ENCODE measurements at places on chromosomes 7 and 10.

GRCh38 chr10:14349081-14349480 is 18.4 kb upstream of the FRMD4A start:
- no peak for DNase-seq

GRCh38 chr7:139698844-139699243 is 79.0 kb downstream of the HIPK2 start:
- DNase-seq, result no peak

GRCh38 chr7:139427788-139428187 is 55.7 kb downstream of the KLRG2 start:
- DNase-seq, result no peak

DNA sequence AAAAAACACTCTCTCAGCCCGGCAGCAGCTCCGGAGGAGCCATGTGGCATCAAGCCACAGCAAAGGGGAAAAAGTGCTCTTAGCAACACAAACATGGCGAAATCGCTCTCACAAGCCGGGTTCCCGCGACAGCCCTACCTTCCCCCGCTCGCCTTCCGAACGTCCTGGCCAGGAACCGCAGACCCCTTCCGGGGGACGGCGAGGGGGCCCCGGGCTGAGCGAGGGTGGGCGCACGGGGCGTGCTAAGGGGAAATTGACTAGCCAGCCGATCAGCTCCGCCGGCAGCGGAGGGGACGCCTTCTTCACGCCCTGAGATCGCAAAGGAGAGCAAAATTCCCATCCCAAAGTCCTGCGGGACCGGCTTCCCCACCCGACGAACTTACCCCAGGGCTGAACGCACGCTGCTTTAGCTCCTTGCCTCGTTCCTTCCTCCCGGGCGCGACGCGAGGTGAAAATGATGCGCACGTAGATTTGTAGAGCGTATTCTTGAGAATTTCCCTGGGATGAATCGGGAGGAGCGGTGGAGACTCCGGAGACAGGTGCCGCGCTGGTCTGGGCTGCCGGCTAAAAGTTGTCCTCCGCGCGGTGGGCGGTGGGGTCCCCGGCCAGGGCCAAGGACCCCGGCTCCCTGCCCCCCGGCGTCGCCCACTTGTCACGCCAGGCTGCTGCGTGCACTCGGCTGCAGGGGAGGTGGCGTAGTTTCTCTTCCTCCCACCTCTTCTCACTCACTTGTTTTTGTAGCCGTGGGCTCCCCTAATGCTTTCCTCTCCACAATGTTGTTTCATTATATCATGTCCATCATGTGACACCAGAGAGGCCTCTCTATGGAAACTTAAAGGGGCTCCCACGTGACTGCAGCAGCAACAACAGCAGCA is 220.1 kb upstream of the MKLN1 start:
- peak; percentile 59 for DNase-seq

DNA sequence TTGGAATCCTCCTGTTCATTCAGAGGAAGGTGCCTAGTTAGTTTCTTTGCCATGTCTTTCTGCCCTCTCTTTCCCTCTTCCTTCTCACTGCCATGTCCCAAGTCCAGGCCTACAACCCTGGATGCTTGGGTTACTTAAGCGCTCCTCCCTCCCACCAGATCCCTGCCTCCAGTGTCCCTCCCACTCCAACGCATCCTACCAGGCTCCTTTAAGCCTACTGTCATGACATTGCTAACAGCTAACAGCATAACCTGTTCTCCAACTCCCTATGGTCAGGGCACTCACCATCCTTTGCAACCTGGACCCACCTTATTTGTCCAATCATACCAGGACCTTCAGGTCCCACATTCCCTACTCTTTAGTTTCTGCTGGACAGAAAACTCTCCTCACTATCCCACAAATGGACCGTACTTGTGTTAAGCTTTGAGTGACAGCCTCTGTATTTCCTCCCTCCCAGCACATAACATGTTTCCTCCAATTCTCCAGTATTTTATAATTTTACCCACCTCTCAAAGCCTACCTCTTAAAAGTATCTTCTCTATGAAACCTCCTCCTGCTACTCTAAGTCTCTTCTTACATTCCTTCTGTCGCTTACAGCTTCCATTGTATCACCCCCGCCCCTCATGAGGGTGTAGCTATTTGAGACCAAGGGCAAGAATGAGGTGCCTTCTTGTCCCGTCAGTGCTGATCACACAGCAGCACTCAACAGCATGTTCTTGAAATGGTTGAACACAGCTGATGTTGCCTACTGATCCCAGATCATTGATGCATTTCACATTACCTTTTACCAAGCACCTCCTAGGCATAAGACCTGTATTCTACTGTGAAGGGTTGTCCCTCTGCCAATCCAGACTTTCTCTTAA is 1.7 kb downstream of the BLNK start:
- no peak for DNase-seq

DNA sequence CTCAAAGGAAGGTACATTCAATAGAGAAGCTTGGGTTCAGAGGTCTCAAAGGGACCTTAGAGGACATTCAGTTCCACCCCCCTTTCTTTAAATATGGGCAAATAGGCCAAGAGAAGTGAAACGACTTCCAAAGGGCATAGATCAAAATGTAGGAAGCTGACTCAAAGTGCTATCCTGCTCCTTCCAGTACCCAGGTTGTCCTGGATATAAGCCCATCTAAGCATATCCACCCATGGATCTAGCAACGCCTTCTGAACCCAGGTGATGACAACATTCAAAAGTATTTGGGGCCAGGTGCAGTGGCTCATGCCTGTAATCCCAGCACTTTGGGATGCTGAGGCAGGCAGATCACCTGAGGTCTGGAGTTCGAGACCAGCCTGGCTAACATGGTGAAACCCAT is 5.3 kb downstream of the ATXN7L1 start:
- DNase-seq, result no peak

DNA sequence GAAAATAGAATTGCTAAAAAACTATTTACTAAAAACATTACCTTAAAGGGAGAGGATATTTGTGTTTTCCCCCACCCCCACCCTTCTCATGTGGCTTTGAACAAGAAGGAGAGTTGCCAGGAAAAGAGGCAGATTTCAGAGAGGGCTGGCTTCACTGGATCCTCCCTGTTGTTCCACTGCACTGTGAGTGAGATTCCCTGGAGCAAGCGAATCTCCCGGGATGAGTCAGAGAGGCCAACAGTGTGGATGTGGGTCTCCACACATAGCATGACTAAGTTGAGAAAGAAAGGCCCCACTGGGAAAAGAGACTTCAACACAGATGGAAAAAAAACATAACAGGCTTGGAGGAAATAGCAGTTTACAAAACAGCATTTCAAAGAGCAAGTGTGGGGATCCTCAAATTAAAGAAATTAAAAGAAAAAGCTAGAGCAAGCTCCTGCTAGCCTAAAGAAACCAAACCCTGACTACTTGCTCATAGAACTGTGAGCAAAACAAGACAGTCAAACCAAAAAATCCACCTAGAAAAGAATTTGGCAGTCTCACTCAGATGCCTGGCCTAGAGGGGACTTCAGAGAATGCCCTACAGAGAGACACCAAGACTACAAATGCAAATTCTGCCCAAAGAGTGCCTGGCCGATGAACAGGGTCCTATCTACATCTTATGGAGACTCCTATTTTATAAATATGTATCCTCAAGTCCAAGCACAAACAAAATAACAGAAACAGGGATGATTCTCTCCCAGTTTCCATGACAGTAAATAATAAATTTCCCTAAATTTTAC is 3.4 kb downstream of the CAV1 start:
- no peak for DNase-seq

GRCh38 chr10:8225187-8225586 is 170.7 kb downstream of the GATA3 start:
- DNase-seq, result no peak

GRCh38 chr10:61217851-61218565 is 235.2 kb downstream of the TMEM26 start:
- no peak for DNase-seq

GRCh38 chr7:34190299-34190698 is 285.0 kb downstream of the BMPER start:
- no peak for DNase-seq

DNA sequence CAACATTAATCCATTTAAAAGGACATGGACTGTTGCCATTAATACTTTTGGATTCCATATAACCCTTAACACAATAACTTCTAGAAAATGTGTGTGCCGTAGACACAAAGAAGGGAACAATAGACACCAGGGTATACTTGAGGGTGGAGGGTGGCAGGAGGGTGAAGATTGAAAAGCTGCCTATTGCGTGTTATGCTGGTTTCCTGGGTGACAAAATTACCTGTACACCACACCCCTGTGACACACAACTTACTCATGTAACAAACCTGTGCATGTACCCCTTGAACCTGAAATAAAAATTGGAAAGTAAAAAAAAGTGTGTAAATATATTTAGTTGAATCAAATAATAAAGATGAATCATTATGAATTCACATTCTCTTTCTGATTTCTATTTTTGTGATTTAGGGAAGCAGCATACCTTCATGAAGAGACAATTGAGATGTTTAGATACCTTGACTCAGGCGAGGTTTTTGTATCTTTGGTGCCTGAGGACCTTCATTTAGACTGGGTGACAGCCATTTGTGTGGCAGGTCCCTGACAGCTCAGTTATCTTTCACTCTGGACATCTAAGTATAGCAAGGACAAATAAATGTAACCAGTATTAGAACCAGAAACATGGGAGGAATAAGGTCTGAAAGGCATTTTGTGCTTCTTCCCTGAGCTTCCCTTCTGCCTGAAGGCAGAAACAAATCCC is 28.7 kb downstream of the GIMAP8 start:
- DNase-seq, result no peak

DNA sequence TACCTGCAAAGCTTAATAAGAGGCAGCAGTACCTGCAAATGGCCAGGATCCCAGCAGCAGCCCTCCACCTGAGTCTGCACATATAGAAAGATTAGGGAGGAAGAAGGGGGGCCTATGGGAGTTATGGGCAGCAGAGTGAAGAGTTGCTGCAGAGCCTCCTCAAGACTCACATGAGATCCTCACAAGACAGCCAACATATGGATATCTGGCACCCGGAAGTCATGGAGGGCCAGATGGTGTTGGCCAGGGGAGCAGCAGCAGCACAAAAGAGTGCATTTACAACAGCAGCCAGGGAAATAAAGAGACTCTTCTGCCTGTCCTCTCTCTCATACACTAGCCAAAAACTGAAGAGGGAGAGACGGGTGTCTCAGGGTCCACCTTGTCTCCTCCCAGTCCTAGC is 4.0 kb upstream of the TAS2R40 start:
- no peak for DNase-seq

- no peak for DNase-seq
These were observed 18.6 kb downstream of the ALDH18A1 start for GRCh38 chr10:95637911-95638310.

DNA sequence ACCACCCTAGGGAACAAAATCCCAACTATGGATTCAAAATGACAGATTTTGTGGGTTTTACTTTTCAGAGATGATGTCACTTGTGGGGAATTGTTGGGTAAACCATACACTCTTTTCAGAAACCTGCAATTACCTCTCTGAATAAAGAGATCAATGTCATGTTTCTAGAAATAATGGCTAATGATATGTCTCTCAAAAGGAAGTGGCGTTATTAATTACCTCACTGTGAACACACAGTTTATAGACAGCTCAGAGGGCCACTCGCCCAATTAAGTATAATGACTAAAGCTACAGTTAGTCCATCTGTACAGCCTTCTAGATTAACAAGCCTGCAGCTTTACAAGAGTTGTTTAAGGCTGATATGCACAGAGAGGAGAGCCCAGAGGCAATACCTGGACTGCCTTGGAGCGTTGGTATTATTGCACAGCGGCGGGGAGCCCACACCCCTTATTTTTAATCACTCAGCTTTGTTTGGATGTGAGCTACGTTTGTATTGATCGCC is 79.5 kb downstream of the RAB11FIP2 start:
- no peak for DNase-seq

DNA sequence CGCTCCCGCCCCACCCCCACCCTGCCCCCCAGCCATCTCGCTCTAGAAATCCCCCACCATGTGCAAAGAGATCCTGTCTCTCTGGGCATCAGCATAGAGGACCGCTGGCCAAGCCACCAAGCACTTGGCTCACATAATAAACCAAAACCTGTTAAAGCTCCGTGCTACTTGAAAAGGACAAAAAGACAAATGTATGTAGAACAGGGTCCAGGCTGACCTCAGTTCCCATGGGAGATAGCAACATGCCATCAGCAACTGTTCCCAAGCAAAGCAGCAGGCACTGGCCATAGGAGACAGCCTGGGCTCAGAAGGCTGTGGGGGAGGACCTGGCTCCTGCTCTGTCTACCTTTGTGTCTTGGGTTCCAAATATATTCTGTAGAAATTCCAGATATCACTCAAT is 38.4 kb upstream of the GDF10 start:
- DNase-seq, result no peak

DNA sequence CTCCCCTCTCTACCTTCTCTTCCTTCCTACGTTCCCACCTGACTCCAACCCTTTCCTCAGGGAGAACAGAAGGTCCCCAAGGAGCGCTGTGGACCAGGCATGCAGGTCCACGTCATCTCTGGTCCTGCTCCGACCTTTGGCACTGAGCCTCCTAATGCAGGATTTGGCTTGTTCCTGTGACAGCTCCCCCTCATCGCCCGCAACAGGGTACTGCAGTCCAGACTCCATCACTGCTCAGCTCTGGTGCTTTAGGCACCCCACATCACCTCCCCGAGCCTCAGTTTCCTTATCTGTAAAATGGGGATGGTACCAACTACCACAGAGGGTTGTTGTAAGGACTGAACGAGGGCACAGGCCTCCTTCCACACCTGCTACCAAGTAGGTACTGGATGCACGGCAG is 54.6 kb downstream of the FHIP2A start:
- DNase-seq, result no peak

- no peak for DNase-seq
These were observed 168.5 kb downstream of the NOC3L start for GRCh38 chr10:94194256-94194655.
